NCI-H460 (cell line): ENCODE measurements at places on chromosomes 5 and 9. TPM values are rescaled to one million over a fixed set of nuclear protein-coding genes. Genes with fewer than 3 reads are reported as not detected.

GRCh38 chr5:2148312-2149194 is 265.8 kb upstream of the IRX4 start:
- DNase-seq = no peak

GRCh38 chr5:112634796-112635195 is 102.9 kb upstream of the APC start:
- no peak for DNase-seq

Gene SLC46A2
- not detected in 2 replicates for total RNA-seq

Gene POC5
- total RNA-seq = 30.1 and 31.2 TPM in 2 replicates

GRCh38 chr9:130756037-130756436 is 62.5 kb downstream of the EXOSC2 start:
- no peak for DNase-seq

Gene KIAA0825
- total RNA-seq = 13.0 and 13.2 TPM in 2 replicates

- no peak for DNase-seq
These were observed 274.2 kb downstream of the BRINP1 start for GRCh38 chr9:119095072-119095471.

- no peak for DNase-seq
These were observed 22.0 kb upstream of the IL17B start for GRCh38 chr5:149401051-149401450.

DNA sequence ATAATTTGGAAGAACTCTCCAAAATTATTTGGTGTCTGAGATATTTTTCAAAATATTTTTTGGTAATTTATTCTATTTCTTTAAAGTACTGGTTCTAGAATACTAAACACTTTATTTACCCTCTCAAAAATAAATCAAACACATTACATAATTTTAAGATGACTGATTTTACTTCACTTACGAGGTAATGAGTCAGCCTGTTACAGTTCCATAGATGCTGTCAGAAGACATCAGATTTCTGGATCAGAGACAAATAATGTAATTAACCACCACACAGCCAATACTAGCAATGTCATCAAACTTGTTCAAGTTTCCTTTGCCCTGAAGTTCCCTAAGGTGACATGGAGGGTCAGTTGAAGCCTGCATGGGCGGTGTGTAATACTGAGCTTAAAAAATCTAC is 106.1 kb upstream of the CDH9 start:
- no peak for DNase-seq

DNA sequence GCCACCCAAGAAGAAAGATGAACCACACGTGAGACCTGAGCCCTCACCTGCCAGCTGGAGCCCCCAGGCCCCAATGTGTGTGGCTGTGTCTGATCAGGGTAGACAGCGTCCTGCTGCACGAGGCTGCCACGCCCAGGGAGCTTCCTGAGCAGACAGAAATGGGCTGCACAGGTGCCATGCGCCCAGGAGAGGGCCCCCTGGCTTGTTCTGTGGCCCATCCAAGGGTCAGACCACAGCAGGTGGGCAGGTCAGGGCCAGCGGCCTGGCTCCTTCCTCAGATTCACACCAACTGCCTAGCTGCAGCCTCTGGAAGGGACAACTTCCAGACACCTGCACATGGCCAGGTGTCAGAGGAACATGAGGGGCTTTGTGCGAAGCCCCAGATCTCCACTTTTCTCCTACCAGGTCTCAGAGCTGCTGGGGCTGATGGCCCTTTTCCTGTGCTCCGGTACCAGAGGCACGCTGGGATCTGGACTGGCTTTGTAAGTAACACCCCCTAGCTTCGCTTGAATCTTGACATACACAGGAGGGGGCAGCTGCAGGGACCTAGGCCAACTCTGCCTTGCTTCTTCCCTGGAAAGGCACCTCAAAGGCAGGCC is 10.8 kb downstream of the SARDH start:
- DNase-seq = no peak

DNA sequence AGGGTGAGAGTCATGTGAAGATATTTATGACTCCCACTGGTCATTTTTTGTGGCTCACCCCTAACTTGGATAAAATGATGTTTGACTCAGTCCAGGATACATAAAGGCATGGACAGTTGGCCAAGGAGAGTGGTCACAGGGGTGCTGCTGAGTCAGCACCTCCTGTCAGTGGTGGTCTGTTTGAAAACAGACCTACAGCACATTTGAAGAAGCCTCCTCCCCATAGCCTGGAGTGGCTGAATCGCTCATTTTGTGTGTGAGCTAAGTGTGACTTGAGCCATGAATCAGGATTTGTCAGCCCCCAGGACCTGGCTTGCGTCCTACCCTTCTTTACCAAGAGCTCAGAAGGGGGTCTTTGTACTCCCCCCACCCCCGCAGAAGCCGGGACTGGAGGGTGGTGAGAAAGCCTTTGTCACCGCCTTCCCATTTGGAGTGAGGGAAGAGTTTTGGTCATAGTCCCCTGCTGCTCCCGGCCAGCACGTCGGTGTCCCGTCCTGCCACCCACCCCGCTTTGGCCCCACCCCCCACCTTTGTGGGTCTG is 35.6 kb downstream of the TRIO start:
- DNase-seq = no peak

GRCh38 chr9:21579247-21579671 is 97.1 kb upstream of the IFNE start:
- no peak for DNase-seq

Gene BARHL1
- total RNA-seq = not detected in 2 replicates
